ENCODE measurements at places on chromosomes 1 and 21. TPM values are rescaled to one million over a fixed set of nuclear protein-coding genes. Genes with fewer than 3 reads are reported as not detected.
A peak's percentile ranks its signal among the peaks of the same experiment; 100 is the strongest.

GRCh38 chr1:105427543-105427942, 1628.9 kb upstream of the PRMT6 start:
- H3K36me3 ChIP-seq: no peaks in the 10 kb centered on the region
- H3K4me1 ChIP-seq: no peaks in the 10 kb centered on the region
- no peaks in the 10 kb centered on the region for H3K27me3 ChIP-seq
- DNase-seq: no peak

DYNLT5 gene
- 3.1 TPM for total RNA-seq

GRCh38 chr1:163796394-163796821, 474.7 kb downstream of the NUF2 start:
- no peak for DNase-seq
- H3K4me3 ChIP-seq: no peak overlapping the region
- H3K4me1 ChIP-seq: no peaks in the 10 kb centered on the region
- H3K36me3 ChIP-seq: no peaks in the 10 kb centered on the region

DNA sequence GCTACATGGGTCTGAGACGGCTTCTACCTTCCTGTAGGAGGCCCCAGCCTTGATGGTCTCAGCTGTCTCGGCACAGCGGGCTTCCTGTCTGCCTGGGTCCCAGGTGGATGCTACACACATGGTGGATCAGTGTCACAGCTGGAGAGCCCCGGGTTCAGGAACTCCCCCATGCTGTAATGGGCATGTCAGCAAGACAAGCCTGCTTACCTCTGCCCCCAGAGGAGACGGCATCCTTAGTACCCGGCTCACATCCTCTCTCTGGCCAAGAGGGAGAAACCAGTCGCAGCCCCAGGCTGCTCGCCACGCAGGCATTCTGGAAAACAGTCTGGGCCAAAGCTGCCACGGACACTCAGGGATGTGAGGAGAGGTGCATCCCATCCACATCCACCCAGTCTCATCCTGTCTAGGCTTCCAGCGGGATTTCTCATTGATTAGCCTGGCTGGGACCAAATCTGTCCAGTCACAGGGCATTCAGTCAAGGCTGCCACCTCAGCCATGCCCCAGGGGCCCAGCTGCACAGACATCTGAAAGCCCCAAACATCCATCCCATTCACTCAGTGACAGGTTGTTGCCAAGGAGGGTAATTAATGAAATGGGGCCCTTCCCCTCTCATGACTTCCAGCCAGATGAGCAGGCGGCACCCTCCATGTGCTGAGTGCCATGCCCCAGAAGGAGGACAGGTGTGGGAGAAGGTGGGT, 10.5 kb downstream of the SNAP47 start:
- H3K27ac ChIP-seq: no peak overlapping the region
- DNase-seq: no peak
- no peak overlapping the region for H3K4me3 ChIP-seq
- peaks cover 3% of the 10 kb centered on the region for H3K36me3 ChIP-seq

SARS1 gene
- 104 TPM for total RNA-seq

GRCh38 chr1:19151537-19151936, 58.5 kb downstream of the UBR4 start:
- no peaks in the 10 kb centered on the region for H3K4me1 ChIP-seq
- H3K27me3 ChIP-seq: no peaks in the 10 kb centered on the region
- H3K4me3 ChIP-seq: no peak overlapping the region
- no peak for DNase-seq
- H3K36me3 ChIP-seq: peaks cover 16% of the 10 kb centered on the region

- H3K4me1 ChIP-seq: no peaks in the 10 kb centered on the region
- DNase-seq: peak; percentile 14
- H3K27me3 ChIP-seq: no peaks in the 10 kb centered on the region
- no peaks in the 10 kb centered on the region for H3K36me3 ChIP-seq
- no peak overlapping the region for H3K27ac ChIP-seq
Measured at GRCh38 chr1:30321996-30322858, 401.2 kb downstream of the MATN1 start.

KCNH1 gene
- total RNA-seq: not detected

KCNJ9 gene
- total RNA-seq: not detected

- no peaks in the 10 kb centered on the region for H3K36me3 ChIP-seq
- H3K27ac ChIP-seq: no peak overlapping the region
- DNase-seq: no peak
- no peak overlapping the region for H3K4me3 ChIP-seq
- H3K4me1 ChIP-seq: peaks cover 3% of the 10 kb centered on the region
Measured at GRCh38 chr1:210553711-210554110, 225.0 kb downstream of the HHAT start.

SLAMF8 gene
- total RNA-seq: 0.28 TPM

LEFTY2 gene
- 0.09 TPM for total RNA-seq

DNA sequence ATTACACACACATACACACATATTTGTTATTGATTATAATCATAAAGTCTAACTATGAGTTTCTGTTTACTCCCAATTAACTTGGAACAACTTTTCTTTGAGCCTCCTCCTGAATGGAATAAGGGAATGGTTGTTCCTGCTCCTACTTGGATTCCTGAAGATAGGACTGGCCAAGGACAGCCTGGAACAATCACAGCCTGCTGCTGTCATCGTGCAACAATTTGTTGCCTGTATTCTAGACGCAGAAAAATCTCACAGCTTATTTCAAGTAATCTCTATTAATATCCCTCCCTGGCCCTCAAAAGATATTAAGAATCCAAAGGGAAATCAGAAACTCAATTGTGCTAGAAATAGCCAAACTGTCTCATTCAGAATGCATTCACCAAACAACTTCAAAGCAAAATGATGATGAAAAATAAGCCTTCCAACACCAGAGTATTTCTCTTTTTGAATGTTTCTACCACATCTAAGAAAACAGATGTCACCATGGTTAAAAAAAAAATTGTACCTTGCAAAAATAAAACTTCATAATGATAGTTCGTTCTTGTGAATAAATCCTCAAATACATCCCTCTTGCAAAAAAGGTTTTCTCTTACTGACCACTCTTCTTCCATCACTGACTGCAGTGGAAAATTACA, 30.9 kb downstream of the RCAN1 start:
- H3K36me3 ChIP-seq: no peaks in the 10 kb centered on the region
- DNase-seq: no peak
- no peak overlapping the region for H3K27ac ChIP-seq
- no peaks in the 10 kb centered on the region for H3K27me3 ChIP-seq

GRCh38 chr1:40780678-40781607, 2.6 kb upstream of the KCNQ4 start:
- peaks cover 11% of the 10 kb centered on the region for H3K4me1 ChIP-seq
- H3K36me3 ChIP-seq: no peaks in the 10 kb centered on the region
- H3K27ac ChIP-seq: no peak overlapping the region
- no peak overlapping the region for H3K4me3 ChIP-seq
- no peaks in the 10 kb centered on the region for H3K27me3 ChIP-seq

DNA sequence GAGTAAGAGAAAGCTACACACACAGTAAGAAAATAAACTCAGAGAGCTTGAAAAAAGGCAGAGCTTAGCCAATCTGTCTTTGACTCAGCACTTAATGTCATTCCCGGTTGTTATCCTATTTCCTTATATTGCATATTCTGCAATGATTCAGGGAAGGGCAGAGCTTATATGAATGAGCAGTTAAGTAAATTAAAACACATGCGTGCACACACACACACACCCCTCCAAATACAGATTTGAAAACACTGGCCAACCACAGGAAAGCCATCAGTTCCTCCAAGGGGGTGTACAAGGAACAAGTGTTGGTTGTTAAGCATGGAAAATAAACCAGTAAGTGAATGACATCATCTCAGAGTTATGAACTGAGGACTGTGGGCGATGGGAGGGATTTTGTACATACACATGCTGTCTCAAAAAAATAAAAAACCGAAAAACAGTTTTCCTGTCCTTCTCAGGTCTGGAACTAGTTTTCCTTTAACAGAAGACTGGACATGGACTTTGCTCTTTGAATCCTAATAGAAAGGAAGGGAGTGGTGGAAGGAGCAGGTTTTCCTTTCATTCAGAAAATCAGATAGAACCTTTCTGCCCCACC, 1.0 kb downstream of the IQGAP3 start:
- H3K27ac ChIP-seq: no peak overlapping the region
- peaks cover 4% of the 10 kb centered on the region for H3K4me1 ChIP-seq
- DNase-seq: no peak
- H3K36me3 ChIP-seq: no peaks in the 10 kb centered on the region
- H3K27me3 ChIP-seq: peaks cover 3% of the 10 kb centered on the region

GRCh38 chr1:17839641-17840196, 84.6 kb downstream of the ACTL8 start:
- no peaks in the 10 kb centered on the region for H3K36me3 ChIP-seq
- no peak overlapping the region for H3K4me3 ChIP-seq
- no peaks in the 10 kb centered on the region for H3K4me1 ChIP-seq
- no peaks in the 10 kb centered on the region for H3K27me3 ChIP-seq
- DNase-seq: no peak
- no peak overlapping the region for H3K27ac ChIP-seq

WDTC1 gene
- total RNA-seq: 19.8 TPM

DNA sequence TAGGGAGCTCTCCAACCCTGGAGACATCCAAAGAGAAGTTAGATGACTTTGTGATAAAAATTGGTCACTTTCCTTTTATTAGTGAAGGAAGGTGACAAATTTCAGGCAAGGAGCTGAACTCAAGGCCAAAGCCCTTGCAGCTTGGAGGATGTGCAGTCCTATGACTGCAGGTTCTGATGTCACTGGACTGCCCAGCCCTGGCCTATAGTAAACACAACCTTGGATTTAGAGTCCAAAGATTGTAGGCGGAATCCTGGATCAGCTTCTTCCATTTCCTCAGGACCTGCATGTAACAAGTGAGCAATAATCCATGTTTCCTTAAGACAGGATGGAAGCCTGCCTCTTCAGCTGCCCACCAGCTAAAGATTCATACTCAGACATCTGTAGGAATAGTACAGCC, 169.3 kb upstream of the ZC3H12A start:
- H3K36me3 ChIP-seq: no peaks in the 10 kb centered on the region
- H3K27me3 ChIP-seq: no peaks in the 10 kb centered on the region
- H3K4me3 ChIP-seq: no peak overlapping the region
- H3K4me1 ChIP-seq: no peaks in the 10 kb centered on the region
- no peak for DNase-seq

DNA sequence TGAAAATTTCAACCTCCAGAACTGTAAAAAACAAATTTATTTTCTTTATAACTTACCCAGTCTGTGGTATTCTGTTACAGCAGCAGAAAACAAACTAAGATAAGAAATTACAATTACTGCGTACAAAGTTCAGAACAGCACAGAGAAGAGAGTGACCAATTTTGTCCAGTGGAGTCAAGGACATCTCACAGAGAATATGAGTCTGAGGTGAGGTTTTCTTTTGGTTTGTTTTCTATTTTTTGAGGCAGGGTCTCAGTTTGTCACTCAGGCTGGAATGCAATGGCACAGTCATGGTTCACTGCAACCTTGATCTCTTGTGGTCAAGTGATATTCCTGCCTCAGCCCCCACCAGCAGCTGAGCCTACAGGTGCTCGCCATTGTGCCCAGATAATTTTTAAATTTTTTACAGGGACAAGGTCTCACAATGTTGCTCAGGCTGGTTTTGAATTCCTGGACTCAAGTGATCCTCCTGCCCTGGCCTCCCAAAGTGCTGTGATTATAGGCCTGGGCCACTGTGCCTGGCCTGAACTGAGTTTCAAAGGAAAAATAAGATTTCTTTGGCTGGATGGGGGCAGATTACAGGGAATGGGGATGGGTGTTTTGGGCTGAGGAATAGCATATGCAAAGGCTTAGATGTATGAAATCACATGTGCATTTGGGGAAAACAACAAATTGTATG, 201.1 kb upstream of the USP24 start:
- H3K4me1 ChIP-seq: no peaks in the 10 kb centered on the region
- no peaks in the 10 kb centered on the region for H3K36me3 ChIP-seq
- no peak overlapping the region for H3K27ac ChIP-seq

- H3K4me3 ChIP-seq: no peak overlapping the region
- H3K4me1 ChIP-seq: no peaks in the 10 kb centered on the region
- H3K36me3 ChIP-seq: no peaks in the 10 kb centered on the region
- no peaks in the 10 kb centered on the region for H3K27me3 ChIP-seq
- no peak overlapping the region for H3K27ac ChIP-seq
Measured at GRCh38 chr1:6860401-6860800, 75.1 kb downstream of the CAMTA1 start.

DNA sequence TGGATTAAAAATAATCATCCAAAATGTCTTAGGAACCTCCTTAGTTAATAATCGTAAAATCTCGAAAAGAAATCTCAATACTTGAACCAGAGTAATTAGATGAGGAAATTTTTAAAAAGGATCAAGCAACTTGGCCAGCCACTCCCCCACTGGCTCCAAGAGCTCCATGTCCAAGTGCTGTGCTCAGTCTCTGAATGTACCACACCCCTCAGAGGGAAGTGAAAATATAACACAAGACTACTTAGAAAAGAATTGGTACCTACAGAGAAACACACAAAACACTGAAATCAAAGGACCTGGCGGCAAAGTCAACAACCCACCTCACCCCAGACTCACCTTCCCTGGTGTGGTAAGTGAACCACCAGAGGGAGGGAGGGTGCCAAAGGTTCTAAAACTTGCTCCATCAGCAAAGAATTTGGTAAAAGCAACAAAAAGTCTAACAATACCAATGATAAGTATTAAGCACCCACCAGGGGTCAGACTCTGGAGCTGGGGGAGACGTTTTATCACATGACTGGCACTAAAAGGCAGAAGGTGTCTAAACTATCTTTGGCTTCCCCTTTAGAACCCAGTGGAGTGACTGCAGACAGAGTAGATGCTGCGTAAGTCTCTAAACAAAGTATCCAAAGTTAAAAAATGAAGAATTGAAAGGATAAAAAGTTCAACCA, 14.0 kb downstream of the LBR start:
- peaks cover 14% of the 10 kb centered on the region for H3K4me1 ChIP-seq
- H3K36me3 ChIP-seq: peaks cover 45% of the 10 kb centered on the region

- H3K27ac ChIP-seq: no peak overlapping the region
- H3K27me3 ChIP-seq: no peaks in the 10 kb centered on the region
- DNase-seq: no peak
- H3K36me3 ChIP-seq: no peaks in the 10 kb centered on the region
Measured at GRCh38 chr1:52590266-52590665, 11.9 kb upstream of the GPX7 start.

DNA sequence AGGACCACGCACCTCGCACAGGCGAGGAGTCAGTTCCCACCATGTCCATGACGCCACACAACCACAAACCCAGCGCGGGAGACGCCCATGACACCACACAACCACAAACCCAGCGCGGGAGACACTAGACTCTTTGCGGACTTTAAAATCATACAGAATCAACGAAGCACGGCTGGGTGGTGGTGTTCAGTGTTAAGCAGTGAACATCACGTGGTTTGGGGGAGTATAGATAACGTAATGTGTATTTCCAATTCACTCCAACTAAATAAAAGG, 19.2 kb downstream of the PTTG1IP start:
- DNase-seq: peak; percentile 61
- H3K27ac ChIP-seq: no peak overlapping the region
- H3K4me3 ChIP-seq: no peak overlapping the region

- no peaks in the 10 kb centered on the region for H3K36me3 ChIP-seq
- DNase-seq: no peak
- peaks cover 2% of the 10 kb centered on the region for H3K27me3 ChIP-seq
Measured at GRCh38 chr1:208799186-208799585, 555.0 kb upstream of the PLXNA2 start.

DNA sequence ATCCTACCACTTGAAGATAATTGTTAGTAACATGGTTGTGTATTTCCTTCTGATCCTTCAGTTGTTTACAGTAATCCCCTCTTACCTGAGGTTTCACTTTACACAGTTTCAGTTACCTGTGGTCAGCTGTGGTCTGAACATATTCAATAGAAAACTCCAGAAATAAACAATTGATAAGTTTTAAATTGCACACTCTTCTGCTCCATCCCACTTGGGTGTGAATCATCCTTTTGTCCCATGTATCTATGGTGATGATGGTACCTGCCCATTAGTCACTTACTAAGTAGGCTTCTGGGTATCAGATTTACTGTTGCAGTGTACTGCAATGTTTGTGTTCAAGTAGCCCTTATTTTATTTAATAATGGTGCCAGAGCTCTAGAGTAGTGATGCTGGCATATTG, 62.5 kb downstream of the OSBPL9 start:
- no peak for DNase-seq
- no peaks in the 10 kb centered on the region for H3K4me1 ChIP-seq
- no peaks in the 10 kb centered on the region for H3K27me3 ChIP-seq
- no peaks in the 10 kb centered on the region for H3K36me3 ChIP-seq
- H3K4me3 ChIP-seq: no peak overlapping the region
